NCI-H1092 (cell line): ENCODE measurements at places on chromosomes 7 and 10.

GRCh38 chr7:87220734-87221215, 1.2 kb upstream of the TMEM243 start:
- no peak for DNase-seq

DNA sequence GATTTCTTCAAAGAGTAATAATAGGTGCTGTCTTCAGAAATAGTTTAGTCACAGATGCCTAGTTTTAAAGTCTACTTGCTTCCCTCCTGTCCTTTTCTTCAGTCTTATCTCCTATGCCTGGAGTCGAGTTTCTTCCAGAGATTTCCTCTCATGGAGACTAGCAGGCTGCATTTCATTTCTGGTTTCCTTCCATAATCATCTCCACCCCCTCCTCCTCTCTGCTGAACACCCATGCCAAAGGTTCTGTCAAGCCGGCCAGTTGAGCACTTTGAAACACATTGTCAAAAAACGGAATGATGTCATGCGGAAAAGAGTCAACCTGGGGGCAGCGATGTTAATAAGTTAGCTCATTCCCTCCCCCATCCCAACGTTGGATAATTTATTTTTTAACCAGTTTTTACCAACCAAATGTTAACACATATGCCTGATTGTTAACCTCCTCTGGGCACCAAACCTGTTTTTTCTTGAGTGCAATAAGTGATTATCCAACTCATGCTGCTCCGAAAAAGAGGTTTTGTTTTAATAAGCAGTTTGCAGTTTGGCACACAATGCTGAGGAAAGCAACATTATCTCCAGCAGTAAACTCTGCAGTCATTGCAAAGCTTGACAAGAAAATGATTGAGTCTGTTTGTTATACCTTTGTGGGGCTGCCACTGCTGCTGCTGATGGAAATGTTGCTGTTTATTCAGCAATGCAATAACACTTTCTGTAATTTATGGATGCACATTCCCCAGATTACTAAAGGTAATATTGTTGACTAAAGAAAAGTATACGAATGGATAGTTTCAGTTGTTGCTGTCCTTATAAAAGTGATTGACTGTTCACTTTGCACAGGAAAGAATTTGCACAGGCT, 161.6 kb downstream of the LRMDA start:
- DNase-seq: no peak

GRCh38 chr7:112084520-112084971, 121.7 kb downstream of the DOCK4 start:
- DNase-seq: no peak

DNA sequence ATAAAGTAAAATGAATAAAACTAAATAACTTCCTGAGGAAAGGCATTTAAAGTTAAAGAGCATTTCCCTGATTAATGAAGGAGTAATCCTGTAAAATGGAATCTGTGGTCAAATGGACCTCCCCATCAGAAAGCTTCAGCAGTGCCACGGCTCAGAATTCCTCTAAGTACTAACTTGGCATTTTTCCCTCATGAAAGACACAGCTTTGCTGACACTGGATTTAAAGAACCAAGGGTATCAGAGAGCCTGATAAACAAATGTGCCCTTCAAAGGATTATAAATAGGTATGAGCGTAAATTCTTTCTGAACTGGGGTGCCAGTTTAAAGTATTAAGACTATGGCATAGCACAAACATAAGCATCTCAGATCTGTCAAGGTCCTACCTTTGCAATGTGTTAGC, 24.2 kb upstream of the RNF148 start:
- DNase-seq: no peak

DNA sequence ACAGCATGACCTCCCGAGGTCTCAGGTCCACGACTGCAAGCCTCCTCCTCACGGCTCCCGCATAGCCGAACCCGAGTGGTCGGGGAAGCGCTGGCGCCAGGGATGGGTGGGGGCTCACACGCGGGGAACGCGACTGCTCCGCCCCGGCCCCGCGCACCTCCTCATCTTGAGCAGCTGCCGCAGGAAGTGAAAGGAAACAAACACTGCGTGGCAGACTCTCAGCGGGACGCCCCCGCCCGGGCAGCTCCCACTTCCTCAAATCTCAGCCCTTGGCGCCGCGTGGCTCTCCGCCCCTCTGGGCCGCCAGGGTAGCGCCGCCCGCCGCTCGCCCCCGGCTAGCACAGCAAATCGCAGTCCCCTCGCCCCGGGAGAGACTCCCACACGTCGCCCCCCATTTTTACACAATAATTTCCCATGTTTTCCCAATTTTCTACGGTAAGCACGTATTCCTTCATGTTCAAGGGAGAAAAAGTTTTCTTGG, at the start of gene TMEM243:
Gene TMEM243, minus strand, starts transcription at position 188 of the 481 bp plus-strand sequence. CDS start 229 bp downstream, outside the sequence.
- peak; percentile 28 for DNase-seq

DNA sequence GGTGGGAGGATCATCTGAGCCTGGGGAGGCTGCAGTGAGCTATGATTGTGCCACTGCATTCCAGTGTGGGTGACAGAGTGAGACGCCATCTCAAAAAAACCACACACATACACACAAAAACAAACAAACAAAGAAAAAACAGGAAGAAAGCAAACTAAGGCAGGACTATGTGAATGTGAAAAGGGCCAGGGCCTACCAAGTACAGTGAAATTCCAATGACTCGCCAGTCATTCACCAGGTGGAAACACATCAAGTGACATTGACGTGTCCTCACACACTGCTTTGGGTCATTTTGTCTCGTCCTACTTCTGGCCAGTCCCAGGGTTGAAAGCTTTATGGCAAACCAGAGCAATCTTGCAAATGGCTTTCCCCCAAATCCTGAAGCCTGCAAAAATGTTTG, 79.9 kb downstream of the HIP1 start:
- no peak for DNase-seq

GRCh38 chr10:72030762-72031543, 57.4 kb downstream of the SPOCK2 start:
- no peak for DNase-seq

DNA sequence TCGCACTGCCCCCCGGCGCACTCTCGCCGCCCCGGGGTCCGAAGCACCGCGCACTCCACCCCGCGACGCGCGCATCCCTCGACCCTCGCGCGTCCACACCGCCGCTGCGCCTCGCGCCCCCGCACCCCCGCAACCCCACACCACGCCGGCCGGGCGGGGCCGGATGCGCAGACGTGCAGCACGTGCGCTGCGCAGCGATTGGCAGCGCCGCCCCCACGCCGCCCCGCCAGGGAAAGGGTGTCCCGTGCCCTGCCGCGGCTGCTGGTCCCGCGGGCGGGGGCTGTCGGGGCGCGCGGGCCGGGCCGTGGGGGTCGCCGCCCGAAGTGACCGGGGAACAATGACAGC, 53.7 kb upstream of the KDM7A start:
- no peak for DNase-seq

- DNase-seq: no peak
Measured at GRCh38 chr10:87531908-87532622, 27.4 kb downstream of the MINPP1 start.

DNA sequence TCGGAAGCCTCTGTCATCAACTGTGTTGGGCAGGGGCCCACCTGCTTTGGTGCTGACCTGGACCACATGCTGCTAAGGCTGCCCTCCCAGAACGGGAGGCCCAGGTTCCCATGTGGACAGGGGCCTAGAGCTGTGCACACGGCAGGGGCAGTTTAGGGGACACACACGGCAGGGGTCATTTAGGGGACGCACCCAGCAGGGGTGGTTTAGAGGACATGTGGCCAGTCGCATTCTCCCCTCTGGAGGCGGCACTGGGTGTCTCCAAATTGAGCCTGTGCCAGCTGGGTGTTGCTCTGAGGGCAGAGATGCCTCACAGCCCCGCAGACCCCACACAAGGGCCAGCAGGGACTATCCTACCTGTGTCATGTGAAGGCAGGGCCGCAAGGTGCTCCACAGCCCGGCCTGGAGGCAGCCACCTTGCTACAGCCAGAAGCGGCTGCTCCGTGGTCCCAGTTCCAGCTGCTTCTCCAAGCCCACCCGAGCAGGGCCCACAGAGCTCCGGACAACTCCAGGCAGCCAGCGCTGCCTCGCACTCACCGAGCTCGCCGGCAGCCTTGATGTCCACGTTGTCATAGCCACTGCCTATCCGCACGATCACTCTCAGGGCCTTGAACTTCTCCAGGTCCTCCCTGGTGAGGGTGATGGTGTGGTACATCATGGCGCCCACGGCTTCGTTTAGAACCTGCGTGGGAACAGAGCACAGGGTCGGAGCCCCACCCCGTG, 60.7 kb downstream of the ZRANB1 start:
- DNase-seq: no peak

- DNase-seq: no peak
Measured at GRCh38 chr10:34912771-34913170, 97.7 kb upstream of the PARD3 start.

- DNase-seq: no peak
Measured at GRCh38 chr10:106473129-106473685, 691.3 kb downstream of the SORCS1 start.

- no peak for DNase-seq
Measured at GRCh38 chr10:43427166-43427825, 9.6 kb upstream of the ZNF487 start.

GRCh38 chr10:126402721-126403695, 14.7 kb upstream of the ADAM12 start:
- DNase-seq: no peak

DNA sequence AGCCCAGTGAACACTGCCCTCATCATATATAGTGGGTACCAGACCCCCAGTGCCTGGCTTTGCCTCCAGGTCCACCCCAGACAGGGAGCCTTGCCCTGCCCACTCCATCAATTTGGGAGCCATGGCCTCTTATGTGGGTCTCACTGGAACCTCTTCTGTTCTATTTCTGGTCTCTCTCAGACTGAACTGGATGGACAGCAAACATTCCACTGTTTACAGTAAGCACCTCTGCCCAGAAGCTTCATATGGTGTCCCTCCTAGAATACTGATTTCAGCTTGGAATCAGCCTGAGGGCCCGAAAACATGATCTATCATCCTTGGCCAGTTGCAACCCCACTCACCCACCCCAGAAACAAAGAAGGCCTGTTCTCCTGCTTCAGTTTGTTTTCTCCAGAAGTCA, 81.0 kb upstream of the SLF2 start:
- no peak for DNase-seq

- no peak for DNase-seq
Measured at GRCh38 chr10:77117501-77117900, 520.1 kb downstream of the KCNMA1 start.
